ENCODE measurements at places on chromosomes 1 and 21.

DNA sequence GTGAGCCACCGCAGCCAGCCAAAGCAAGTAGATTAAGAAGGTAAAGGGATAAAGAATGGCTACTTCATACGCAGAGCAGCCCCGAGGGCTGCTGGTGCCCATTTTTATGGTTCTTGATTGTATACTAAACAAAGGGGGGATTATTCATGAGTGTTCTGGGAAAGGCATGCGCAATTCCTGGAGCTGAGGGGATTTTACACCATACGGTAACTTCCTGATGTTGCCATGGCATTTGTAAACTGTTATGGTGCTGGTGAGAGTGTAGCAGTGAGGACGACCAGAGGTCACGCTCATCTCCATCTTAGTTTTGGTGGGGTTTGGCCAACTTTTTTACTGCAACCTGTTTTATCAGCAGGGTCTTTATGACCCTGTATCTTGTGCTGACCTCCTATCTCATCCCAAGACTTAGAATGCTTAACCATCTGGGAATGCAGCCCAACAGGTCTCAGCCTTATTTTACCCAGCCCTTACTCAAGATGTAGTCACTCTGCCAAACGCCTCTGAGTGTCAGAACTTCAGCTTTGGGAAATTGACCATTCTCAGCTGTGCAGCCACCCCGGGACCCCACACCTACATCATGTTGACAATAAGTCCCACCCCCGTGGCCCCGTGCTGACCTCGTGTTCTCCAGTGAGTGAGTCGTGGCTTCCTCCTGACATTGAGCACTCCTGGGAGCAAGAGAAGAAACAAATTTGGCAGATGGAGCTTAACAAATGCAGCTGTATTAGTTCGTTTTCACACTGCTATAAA lies 149.4 kb upstream of the COL6A1 start:
- H3K27ac ChIP-seq, result no peak overlapping the region
- peaks cover 4% of the 10 kb centered on the region for H3K27me3 ChIP-seq
- no peak overlapping the region for H3K4me3 ChIP-seq
- DNase-seq, result no peak
- H3K36me3 ChIP-seq, result no peaks in the 10 kb centered on the region

DNA sequence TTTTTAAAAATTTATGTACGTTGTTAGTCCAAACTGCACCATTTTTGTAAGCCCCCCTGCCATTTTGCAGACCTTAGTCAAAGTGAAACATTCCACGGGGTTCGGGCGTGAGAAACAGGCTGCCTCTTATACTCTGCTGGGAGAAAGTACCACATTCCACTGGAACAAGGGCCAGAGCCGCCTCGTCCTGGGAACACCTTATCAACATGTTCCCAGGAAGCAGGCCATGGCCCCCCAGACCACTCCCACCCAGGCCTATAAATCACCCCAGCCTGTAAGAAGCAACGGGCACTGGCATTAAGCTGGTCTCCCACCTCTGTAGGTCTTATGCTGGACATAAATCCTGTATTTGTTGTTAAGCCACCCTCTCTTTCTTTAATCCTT lies 854 bp upstream of the ZRANB2 start:
- peak overlapping the region; percentile 98 for H3K27ac ChIP-seq
- no peak for DNase-seq
- H3K36me3 ChIP-seq, result peaks cover 15% of the 10 kb centered on the region
- H3K4me1 ChIP-seq, result peaks cover 28% of the 10 kb centered on the region
- H3K4me3 ChIP-seq, result peak overlapping the region; percentile 97

DNA sequence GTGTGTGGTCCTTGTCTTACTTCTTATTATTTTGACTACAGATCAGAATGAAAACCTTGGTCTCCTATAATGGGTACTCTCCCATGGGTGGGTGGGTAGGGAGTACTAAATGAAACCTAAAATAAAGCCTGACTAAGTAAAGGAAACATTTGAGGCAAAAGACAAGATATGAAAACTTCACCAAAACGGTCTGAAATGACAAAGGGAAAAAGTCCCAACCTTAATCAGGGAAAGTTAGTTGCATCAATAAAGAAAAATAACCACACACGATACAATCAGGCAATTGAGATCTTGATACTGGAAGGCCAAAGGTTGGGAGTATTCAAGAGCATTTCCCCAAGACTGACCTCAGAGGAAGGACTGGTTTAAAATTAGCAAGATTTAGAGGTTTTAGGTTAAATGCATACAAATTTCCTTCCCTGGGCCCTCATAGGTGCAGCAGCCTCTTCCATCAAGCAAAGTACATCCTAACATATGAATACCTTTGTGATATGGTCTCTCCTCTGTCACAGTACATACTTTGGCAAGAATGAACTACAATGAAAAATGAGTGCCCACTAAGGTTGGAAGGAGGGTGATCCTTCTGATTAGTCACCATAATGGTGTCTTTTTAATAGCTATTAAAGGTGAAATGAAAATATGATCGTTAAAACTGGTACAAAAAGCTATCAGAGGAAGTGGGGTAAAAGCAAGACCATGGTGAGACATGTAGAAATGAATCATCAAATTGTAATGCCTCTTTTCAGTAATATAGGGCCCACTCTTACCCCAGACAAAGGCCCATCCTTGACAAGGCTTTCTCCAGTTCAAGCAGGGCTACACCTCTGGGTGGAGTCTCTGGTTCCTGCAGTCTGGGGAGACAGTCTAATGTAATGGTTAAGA lies 15.3 kb upstream of the TNFSF4 start:
- DNase-seq, result no peak
- no peaks in the 10 kb centered on the region for H3K36me3 ChIP-seq
- H3K27me3 ChIP-seq, result no peaks in the 10 kb centered on the region
- H3K4me1 ChIP-seq, result peaks cover 8% of the 10 kb centered on the region
- H3K4me3 ChIP-seq, result no peak overlapping the region

DNA sequence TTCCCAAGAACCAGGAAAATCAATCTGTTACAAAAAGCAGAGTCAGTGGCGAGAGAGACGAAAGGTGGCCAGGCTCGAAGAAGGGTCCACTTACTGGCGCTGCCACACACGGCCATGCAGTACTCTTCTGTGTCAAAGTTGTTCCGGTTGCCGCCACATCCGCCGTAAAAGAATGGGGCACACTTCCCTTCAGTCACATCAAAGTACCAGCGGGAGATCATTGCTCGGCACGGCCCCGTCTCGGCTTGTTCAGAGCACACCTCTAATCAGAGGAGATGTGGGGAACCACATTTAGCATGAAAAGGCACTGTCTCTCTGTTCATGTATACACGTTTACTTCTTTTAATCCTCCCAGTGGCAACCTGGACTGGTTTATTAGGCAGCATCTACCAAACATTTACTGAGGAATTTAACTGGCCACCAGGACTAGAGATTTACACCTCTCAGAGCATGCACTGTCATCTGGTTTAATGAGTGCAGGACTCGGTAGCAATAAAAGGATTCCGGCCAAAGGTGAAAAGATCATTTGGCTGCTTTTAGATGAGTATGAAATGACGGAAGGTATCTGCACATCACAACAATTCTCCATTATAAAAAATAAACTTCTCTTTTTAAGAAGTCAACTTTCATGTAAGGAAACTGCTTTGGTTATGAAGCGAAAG lies 170.5 kb downstream of the APP start:
- peaks cover 22% of the 10 kb centered on the region for H3K4me1 ChIP-seq
- no peak overlapping the region for H3K4me3 ChIP-seq
- 0 out of 3 replicates have a peak, but pooled peaks cover 3% of the 10 kb centered on the region for H3K36me3 ChIP-seq

DNA sequence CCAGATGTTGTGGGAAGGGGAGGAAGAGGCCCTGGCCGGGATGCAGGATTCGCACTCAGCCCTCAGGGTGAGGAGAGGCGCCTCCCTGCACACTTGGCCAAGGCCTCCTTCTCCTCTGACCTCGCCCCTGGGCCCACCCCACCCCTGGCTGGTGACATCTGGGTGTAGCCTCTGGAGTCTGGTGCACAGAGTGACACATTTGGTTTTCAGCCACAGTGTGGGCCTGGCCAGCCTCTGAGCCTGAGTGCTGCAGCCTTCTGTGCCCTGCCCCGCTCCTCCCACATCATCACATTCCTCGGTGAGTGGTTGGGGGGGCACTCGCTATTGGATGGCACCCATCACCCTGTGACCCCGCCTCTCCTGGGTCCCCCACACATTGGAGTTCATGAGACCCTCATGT lies 45.8 kb downstream of the PRDM16 start:
- peak overlapping the region; percentile 34 for H3K4me3 ChIP-seq
- H3K36me3 ChIP-seq, result no peaks in the 10 kb centered on the region
- H3K27me3 ChIP-seq, result no peaks in the 10 kb centered on the region
- peak; percentile 14 for DNase-seq
- peak overlapping the region; percentile 54 for H3K27ac ChIP-seq

DNA sequence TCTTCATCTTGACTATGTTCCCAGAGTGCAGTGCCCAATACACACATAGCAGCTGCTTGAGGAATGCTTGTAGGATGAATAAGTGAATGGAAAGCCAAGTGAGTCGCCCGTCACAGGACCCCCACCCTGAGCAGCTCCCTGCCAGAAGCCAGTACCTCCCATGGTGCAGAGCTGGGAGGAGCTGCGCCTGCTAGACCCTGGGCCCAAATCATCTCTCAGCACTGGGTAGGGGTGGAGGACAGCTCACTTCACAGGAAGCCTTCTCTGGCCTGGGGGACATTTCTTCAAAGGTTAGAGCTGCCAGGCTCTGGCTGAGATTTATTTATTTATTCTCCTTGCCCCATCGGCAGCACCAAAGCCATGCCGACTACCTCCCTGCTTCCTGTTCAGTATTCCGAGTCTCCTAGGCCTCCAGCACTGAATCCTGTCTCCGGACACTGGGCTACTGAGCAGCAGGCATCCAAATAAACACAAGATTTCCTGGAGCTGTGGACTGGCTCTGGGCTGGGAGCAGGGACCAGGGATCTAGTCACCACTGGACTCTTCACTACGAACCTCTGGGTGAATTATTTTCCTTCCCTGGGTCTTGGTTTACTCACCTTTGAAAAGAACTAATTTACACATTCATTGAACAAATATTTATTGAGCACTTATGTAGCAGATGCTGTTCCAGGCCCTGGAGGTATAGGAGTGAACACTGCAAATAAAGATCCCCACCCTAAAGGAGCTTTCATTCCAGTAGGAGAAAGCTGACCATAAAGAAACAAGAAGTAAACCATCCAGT lies 187.7 kb downstream of the TRABD2B start:
- peak overlapping the region; percentile 12 for H3K4me3 ChIP-seq
- no peaks in the 10 kb centered on the region for H3K27me3 ChIP-seq
- H3K4me1 ChIP-seq, result peaks cover 53% of the 10 kb centered on the region

- H3K27me3 ChIP-seq, result no peaks in the 10 kb centered on the region
- peak overlapping the region; percentile 39 for H3K27ac ChIP-seq
- no peak overlapping the region for H3K4me3 ChIP-seq
- peak; percentile 83 for DNase-seq
- H3K4me1 ChIP-seq, result peaks cover 78% of the 10 kb centered on the region
- 0 out of 2 replicates have a peak, but pooled peaks cover 1% of the 10 kb centered on the region for H3K36me3 ChIP-seq
Measured at GRCh38 chr1:212030936-212031528, 4.3 kb downstream of the INTS7 start.

GRCh38 chr1:31739346-31739745 lies 24.8 kb downstream of the ADGRB2 start:
- H3K27ac ChIP-seq, result no peak overlapping the region
- no peaks in the 10 kb centered on the region for H3K36me3 ChIP-seq
- no peaks in the 10 kb centered on the region for H3K4me1 ChIP-seq
- peaks cover 8% of the 10 kb centered on the region for H3K27me3 ChIP-seq
- H3K4me3 ChIP-seq, result no peak overlapping the region

DNA sequence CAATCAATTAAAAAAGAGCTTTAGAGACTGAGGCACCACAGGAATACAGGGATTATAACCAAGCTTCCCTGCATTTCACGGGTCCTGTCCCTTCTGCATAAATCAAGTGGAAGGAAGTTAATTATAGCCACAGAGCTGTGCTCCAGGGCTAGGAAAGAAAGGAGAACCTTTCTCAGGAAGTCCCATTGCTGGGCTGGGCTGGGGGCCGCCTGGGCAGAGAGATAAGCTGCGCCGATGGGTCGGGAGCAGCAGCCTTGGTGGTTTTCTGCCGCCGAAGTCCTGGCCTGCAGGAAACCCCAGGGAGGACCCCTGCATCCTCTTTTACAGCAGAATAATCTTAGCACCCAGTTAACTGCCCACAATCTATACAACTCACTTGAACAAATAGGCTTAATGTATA lies 12.6 kb upstream of the CD34 start:
- H3K27ac ChIP-seq, result no peak overlapping the region
- no peak for DNase-seq
- H3K4me3 ChIP-seq, result no peak overlapping the region
- 0 out of 2 replicates have a peak, but pooled peaks cover 1% of the 10 kb centered on the region for H3K27me3 ChIP-seq

DNA sequence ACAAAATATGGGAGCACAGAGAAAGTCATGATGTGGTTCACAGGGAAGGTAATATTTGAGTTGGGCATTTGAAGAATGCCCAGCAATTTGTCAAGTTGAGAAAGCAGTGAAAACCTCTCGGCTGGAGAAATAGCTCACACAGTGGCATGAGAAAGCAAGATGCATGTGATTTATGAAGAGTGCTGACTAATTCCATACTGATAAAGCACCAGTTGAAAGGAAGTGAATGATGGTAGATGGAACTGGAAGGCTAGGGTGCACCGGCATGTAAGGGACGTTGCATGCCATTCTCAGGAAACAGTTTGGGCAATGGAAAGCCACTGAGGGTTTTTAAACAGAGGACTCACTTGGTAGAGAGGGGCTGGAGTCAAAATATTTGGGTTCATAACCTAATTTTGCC lies 53.5 kb upstream of the MTF2 start:
- no peak overlapping the region for H3K27ac ChIP-seq
- DNase-seq, result no peak
- no peaks in the 10 kb centered on the region for H3K4me1 ChIP-seq
- H3K27me3 ChIP-seq, result no peaks in the 10 kb centered on the region

- no peaks in the 10 kb centered on the region for H3K27me3 ChIP-seq
- no peaks in the 10 kb centered on the region for H3K36me3 ChIP-seq
- H3K4me3 ChIP-seq, result no peak overlapping the region
- DNase-seq, result no peak
- no peak overlapping the region for H3K27ac ChIP-seq
- no peaks in the 10 kb centered on the region for H3K4me1 ChIP-seq
Measured at GRCh38 chr1:210857146-210857663, 276.7 kb downstream of the KCNH1 start.

DNA sequence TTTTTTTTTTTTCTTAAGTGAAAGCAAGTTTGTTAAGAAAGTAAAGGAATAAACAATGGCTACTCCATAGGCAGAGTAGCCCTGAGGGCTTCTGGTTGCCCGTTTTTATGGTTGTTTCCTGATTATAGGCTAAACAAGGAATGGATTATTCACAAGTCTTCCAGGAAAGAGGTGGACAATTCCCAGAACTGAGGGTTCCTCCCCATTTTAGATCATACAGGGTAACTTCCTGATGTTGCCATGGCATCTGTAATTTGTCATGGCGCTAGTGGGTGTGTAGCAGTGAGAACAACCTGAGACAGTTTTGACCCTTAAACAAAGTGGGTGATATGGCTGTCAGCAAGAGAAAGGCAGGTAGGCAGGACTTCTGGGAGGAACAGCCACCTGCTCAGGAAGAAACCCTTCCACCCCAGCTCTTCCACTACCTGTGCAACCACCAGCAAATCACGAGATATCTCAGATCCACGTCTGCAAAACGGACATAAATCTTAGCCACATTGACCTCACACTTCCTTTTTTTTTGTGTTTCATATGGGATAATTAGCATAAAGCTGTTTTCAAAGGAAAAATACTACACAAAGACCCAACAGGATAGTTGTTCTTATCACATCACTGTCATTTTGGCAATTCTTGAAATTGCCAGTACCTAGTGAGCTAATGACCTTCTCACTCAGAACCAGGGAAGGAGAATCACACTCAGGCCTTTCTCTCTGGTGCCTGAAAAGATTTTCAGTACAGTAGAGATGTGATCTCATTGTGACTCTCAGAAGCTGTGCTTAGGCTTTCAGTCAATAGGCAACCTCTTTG lies 34.8 kb upstream of the DUSP10 start:
- no peaks in the 10 kb centered on the region for H3K36me3 ChIP-seq
- no peak overlapping the region for H3K4me3 ChIP-seq
- no peaks in the 10 kb centered on the region for H3K4me1 ChIP-seq
- peaks cover 4% of the 10 kb centered on the region for H3K27me3 ChIP-seq
- no peak overlapping the region for H3K27ac ChIP-seq
- DNase-seq, result no peak

All from HepG2 (cell line).